Stimulated activated CD4-positive, alpha-beta T cell treated with anti-CD3 and anti-CD28 coated beads, Interleukin-12 subunit alpha, Interleukin-12 subunit beta, amount 100 ng/mL, for 24 hours (primary cell): ENCODE measurements at places on chromosomes 12 and 14.

DNA sequence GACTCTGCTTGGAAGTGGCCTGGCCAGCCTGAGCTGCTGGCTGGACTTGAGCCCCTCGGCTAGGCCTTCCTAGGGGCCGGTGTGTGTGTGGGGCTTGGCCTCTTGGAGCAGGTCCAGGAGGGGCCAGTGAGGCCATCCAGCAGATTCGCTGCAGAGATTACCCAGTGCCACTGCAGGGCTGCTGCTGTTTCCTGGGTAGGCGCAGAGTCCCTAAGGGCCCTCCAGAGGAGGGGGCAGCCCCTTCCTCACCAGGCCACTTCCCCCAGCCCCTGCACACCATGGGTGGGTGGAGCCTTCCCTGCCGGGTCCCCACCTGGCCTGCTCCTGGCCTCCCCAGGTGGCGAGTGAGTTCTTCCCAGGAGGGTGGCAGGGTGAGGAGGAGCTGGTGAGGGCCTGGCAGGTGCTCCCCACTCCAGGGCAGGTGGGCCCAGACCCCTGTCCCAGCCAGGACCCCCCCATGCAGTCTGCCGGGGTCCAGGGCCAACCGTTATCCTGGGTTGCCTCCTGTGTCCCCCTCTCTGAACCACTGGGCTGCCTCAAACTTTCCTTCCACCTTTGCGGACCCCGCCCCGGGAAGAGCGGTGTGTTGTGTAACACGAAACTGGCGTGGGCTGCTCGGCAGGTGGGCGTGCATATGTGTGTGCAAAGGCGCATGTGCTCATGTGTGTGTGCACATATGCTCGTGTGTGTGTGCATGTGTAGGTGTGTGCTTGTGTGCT, 25.1 kb downstream of the ASPG start:
- DNase-seq = no peak

GRCh38 chr12:52224151-52224550, 8.9 kb upstream of the KRT7 start:
- no peak for DNase-seq

DNA sequence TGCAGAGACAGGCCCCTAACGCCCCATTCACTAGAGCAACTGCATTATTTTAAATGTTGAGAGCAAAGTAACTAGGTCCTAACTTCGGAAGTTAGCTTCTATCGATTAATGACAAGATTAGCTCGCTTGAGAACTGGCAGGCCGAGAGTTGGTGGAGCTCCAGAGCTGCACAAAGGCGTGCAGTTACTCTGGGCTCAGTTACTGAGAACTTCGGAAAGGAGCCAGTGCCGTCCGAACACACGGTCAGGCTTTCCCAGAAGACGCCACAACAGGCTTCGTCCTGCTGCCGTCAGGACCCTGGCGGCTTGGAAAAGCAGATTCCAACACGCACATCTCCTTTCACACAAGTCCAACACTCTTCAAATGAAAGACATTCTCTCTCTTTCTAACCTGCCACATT, 45.4 kb upstream of the TESC start:
- DNase-seq = no peak

DNA sequence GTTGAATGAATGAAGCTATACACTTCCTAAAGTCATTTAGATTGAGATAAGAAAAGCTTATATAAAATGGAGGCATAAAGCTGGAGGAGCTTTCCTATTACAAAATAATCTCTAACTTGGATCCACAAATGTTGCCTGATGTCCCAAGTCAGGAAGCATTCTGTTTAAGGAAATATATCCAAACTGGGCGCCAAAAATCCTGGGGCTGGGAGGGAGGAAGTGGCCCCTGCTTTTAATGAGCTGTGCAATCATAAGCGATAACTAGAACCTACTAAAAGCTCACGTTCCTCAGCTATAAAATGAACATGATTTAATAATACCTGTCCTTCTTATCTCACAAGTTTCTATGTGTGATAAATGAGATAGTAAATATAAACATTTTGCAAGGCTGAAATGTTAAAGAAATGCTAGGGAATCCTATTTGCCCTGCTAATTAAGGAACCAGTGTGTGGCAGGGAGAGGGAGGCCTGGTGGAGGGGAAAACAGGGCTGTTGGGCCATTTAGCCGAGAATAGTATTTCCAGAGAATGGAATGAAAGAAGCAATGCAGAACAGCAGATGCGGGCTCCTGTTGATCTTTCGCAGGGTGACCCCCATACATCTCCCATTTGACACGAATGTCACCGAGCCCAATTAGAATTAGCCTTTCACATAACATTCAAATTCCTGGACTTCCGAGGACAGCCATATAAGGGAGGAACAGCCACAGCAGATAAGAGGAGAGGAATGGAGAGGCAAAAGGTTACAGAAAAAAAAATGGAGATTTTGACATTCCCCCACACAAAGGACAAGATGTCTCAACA, 25.9 kb downstream of the DUSP6 start:
- DNase-seq = no peak

DNA sequence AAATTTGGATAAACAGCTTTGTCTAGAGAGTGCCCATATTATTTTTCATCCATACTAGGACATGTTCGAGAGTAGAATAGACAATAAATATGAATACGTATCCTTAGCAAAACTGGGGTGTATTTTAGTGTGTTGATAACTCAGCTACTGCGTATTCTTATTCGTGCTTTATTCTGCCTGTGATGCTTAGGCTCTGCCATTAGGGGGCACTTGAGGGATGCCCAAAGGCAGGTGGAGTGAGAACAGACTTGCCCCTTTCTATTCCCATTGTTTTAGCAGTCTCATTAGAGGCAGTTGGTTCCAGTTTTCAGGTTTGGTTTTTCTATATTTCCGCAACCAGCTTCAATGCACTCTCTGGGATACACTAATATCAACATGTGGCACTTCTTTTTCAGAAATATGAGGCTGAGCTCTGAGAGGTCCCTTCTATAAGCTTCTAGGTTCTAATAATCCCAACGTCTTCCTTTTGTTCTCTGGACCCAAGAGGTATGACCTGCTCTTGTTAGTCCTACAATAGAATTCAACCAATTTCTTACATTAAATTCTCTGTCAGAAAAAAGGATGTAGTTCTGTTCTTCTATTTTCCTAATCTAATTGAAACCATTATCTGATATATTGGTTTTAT, 985.7 kb upstream of the FBXO33 start:
- DNase-seq = no peak

DNA sequence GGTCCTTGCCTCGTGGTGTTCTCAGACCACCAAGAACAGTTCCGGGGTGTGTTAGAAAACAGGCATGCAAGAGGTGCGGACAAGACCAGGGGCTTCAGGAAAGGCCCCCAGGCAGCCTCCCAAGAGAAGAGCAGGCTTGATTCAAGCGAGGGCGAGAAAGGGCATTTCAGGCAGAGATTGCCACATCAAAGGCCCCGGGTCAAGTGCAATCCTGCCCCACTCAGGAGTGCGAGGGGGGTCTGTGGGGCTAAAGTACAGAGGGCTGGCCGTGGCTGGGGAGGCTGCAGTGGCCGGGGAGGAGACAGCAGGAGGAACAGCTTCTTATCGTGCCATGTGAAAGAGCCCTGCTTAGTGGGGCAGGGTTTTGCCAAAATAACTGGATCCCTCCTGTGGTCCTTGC, 2.7 kb upstream of the BDKRB2 start:
- no peak for DNase-seq

DNA sequence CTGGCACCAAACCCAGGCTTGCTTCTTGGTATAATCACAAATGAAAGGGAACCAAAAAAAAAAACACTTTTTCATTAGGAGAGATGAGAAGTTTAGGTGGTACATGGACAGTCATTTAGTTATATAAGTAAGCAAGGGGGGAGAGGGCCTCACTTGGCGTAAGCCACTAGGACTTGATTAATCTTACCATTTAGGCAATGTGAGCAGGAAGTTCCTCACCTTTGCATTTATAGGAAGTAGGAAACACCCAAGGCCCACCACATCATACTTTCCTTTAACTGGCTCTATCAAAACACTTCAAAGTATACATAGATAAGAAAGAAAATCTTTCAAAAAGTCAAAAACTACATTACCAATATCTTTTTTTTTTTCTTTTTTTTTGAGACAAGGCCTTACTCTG, 6.7 kb upstream of the RPS6KA5 start:
- DNase-seq = no peak

- DNase-seq = no peak
Measured at GRCh38 chr14:58397156-58397555, 1.4 kb downstream of the TOMM20L start.

DNA sequence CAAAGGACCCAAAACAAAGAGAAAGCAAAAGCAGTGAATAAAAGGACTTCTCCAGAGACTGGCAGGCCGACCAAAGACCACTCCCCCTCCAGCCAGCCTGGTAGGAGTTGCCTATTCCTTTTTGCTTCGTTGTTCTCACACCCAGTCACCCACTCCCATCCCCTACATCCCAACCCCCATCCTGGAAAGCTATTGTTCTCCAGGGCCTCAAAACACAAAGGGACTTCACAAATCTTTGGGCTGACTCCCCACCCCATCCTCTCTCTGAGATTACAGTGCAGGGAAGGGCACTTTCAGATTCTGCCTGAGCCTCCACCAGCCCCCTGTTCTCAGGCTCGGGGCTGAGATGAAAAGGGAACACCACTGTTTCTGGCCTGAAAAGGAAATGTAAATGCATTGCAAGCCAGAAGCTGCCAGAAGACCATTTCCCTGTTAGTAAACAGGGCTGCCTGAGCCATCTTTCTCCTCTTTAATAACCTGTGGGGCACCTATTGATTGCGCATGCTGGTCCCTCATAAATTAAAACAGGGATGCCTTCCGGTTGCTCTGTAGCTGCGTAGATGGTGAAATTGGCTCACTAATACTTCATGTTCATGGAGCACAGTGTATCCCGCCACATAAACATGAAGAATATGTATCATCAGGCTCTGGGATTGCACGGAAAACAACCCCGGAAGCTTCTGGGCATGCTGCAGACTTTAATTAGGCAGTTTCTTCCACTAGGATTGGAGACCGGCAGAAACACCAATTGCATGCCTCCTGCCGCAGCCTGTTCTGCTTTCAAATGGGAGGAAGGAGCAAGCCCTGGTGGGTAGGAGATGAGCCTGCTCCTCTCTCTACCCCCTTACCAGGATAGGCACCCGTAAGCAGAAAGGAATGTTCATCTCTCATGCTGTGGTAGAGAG, 130.3 kb upstream of the FUT8 start:
- DNase-seq = no peak

DNA sequence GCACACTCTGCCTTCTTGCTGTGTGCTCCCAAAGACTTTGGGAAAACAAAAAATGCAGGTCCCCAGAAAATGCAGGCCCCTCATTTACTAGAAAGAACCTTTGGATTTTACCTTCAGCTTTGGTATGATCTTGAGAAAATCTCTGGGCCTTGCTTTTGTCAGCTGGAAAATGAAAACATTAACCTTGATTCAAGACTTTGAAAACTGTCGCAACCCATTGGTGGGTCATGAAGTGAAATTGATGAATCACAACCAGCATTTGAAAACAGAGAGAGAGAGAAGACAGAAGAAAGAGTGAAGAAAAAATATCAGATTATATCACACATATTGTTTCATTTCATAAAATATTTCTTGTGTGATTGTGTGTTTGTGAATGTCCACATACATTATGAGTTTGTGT, 322.5 kb downstream of the ZFP36L1 start:
- no peak for DNase-seq

DNA sequence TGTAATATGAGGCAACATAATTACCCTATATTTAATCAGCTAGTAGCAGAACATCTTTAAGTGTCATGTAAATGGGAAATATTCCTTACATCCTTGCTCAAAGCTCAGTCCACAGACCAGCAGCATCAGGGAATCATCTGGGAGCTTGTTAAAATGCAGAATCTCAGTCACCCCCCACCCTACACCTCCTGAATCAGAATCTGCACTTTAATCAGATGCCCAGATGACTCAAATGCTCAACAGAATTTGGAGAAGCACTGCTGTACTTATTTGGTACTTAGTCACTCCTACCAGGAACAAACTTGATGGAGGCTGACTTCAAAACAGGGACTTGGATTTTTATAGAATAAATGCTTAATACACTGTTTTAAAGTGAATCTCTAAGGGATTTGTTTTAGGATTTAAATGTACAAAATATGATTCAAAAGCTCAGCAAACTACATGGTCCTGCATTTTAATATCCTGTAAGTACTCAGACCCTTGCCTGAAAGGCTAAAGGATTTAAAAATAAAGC, 96.5 kb downstream of the ARMH4 start:
- DNase-seq = no peak

DNA sequence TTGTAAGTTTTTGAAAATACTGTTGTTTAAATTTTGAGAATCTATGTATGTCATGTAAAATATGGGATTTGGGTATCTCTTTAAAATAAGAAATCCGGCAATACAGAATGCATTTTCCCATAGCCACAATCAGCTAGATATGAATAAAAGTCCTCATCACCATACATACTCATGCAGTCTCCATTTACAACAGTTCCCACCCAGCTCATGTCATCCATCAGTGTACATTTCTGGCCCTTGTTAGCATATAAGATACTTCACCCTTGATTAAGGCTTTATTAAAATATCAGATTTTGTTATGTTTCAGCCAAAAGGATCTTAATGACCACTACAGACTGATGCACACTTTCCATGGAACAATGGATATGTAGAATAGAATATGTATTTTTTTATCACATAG, 218.0 kb downstream of the DPY19L2 start:
- no peak for DNase-seq

- DNase-seq = no peak
Measured at GRCh38 chr14:35051796-35052195, 5.7 kb downstream of the FAM177A1 start.

DNA sequence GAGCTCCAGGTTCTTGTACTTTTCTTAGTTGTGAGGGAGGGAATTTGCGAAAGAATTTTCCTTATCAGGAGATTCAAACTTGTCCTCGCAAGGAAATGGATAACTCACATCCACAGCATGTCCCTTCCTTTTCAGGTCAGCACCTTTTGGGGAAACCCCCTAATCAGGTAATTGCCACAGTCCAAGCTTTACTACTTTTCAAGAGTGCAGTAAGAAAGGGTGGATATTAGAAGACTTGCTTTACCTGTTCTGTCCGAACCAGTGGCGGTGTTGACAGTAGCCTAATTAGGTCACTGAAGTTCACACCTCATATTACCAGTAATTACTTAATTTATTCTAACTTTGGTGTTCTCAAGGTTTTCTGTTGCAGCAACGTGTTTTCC, 6.7 kb upstream of the C12orf50 start:
- DNase-seq = no peak
